ENCODE measurements at places on chromosomes 1 and 21.

DNA sequence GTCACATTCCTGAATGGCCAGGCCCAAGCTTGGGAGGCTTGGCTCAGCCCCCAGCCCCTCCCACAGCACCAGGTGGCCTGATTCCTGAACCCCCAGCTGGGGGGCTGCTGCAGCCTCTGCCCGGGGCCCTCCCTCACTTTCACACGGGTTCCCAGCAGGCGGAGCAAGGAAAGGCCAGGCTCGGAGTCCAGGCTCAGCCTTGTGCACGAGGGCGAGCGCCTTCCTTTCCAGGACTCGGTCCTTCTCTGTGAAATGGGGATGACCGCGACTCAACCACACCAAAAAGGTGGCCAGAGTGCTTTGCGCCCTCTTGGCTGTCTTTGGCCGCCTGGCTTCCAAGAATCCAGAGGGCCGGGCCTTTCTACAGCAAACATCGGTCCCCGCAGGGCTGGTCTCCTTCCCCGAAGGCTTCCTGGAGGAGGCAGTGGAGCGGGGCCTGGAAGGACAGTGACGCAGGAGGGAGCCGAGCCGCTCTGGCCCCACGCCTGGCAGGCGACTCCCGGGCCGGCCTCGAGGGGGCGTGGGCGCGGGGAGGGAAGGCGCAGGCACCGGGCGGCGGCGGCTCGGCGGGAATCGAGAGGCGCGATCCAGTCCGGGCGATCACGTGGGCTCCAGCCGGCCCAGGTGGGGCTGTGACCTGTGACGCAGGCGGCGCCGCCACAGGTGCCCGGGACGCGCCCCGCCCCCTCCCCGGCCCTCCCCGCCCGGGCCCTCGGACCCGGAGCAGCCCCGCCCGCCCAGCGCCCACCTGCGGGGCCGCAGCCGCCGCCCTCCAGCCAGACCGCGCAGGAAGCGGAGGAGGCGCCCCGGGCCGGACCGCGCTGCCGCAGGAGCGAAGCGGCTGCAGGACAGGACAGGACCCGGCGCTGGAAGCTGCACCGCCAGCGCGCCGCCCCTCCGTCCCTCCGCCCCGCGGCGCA lies at the start of gene ARHGEF16:
ARHGEF16 (plus strand) TSS at position 775 of the 920 bp plus-strand sequence. CDS start 8,420 bp downstream, outside the sequence.
- no peak for DNase-seq

DNA sequence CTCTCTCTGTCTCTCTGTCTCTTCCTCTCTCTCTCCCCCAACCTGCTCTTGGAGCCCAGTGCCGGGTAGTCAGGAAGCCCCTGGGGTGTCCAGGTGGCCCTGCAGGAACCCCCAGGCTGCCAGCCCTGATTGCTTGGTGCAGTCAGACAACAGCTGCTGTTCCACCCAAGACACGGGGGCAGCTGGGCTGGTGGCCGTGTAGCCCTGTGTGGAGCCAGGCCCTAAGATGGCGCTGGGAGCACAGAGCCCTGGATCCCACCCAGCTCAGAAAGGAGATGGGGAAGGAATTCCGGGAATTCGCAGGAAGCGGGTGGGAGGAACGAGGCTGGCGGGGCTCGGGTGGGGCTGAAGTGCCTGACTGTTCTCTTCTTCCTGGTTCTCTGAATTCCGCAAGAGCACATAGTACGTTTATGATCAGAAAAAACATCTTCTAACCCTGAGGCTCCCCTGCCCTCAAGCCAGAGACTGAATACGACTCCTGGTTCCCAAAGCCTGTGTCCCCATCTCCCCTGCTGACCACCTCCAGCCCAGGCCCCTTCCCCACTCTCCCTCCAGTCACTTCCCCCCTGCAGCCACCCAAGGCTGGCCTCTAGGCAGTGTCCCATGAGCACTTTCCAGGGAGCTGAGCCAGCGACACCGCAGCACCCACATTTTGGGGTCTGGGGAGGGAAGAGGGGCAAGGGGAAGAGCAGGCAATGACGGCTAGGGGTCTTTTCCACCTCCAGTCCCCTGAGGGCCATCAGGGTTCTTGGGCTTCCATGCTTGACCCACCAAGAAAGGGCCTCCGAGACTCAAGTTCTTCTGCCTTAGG lies 55.0 kb downstream of the WNT9A start:
- no peak for DNase-seq

- DNase-seq: no peak
Measured at GRCh38 chr1:27436204-27437159, 44.1 kb downstream of the GPR3 start.

- no peak for DNase-seq
Measured at GRCh38 chr1:186518822-186519381, 58.0 kb upstream of the PDC start.

- no peak for DNase-seq
Measured at GRCh38 chr21:42746593-42747275, 93.3 kb downstream of the PDE9A start.

DNA sequence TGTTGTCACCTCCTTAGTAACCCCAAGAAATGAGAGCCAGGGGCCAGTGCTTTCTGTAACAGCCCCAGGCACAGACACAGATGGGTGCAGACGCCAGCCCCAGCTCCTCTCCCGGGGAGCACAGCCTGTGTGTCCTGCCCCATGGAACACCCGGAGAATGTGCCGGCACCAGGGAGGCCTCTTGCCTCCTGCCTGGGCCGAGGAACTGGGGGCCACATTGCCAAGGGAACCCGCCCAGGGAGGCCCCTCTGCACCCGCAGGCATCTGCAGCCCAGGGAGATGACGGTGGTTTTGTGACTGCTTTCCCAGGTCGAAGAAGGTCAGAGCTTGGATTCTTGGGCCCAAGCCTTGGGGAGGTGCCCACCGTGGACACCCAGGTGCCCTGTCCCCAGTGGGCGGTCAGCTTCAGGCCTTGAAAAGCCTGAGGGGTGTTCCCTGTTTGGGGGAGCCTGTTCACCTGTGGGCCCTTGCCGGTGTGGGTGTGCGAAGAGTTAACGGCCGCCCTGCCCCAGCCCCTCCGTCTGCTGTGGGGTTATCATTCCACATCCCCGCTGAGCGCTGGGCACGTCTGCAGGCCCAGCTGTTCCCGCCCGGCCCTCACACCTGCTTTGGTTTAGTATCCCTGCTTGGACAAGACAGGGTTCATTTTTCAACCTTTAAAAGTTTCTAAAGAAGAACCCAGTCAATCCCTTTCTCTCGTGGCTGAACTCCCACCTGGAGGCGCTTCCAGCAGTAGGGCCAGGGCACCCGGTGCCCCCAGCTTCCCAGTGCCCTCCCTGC lies 62.5 kb downstream of the MORN1 start:
- no peak for DNase-seq

DNA sequence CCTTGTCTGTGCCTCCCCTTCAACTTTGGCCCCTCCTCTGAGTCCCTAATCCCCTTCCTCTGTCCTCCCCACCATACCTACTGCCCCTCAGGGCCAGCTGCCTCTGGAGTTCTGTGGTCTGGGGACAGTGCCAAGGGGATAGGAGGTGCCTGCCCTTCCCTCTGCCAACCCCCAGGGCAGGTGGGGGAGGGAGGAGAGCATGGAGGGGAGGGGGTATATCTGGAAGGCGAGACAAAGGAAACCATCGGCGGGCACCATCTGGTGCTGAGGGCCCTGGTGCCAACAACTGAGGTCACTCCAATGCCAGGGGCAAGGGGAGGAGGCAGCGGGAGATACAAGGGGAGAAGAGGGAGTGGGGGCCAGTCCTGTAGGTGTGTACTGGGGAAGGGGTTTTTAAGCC lies 9.6 kb downstream of the RAB25 start:
- DNase-seq: no peak

- DNase-seq: no peak
Measured at GRCh38 chr1:212664409-212665199, 35.0 kb downstream of the BATF3 start.

GRCh38 chr1:22739648-22740385 lies 29.2 kb downstream of the EPHB2 start:
- DNase-seq: no peak

- DNase-seq: no peak
Measured at GRCh38 chr1:78577257-78578100, 42.8 kb upstream of the IFI44L start.

GRCh38 chr1:41479808-41480160 lies 4.7 kb downstream of the EDN2 start:
- no peak for DNase-seq

GRCh38 chr1:43776043-43776761 lies 68.9 kb downstream of the ST3GAL3 start:
- no peak for DNase-seq

GRCh38 chr21:36630485-36631206 lies 68.3 kb upstream of the SIM2 start:
- DNase-seq: peak; percentile 73

- no peak for DNase-seq
Measured at GRCh38 chr1:79859212-79859948, 852.9 kb upstream of the ADGRL4 start.

- peak; percentile 92 for DNase-seq
Measured at GRCh38 chr1:159936273-159936904, 9.0 kb downstream of the IGSF9 start.

DNA sequence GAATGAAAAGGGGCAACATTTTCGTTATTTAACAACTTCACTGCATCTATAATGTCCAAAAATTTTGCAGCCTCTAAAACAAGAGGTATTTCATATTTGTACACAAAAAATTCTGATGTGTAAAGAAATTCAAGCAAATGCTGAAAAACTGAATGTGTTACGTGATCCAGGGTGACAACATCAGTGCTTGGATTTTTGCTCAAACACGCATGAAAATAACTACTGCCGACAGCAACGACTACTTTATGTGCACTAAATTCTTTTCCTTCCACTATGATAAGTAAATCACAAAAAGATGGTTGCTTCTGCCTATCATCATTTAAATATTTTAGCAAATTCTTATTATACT lies 53.4 kb upstream of the ASPM start:
- no peak for DNase-seq

- DNase-seq: no peak
Measured at GRCh38 chr1:30609336-30609998, 113.9 kb downstream of the MATN1 start.

GRCh38 chr1:216045400-216045799 lies 377.8 kb downstream of the USH2A start:
- no peak for DNase-seq

DNA sequence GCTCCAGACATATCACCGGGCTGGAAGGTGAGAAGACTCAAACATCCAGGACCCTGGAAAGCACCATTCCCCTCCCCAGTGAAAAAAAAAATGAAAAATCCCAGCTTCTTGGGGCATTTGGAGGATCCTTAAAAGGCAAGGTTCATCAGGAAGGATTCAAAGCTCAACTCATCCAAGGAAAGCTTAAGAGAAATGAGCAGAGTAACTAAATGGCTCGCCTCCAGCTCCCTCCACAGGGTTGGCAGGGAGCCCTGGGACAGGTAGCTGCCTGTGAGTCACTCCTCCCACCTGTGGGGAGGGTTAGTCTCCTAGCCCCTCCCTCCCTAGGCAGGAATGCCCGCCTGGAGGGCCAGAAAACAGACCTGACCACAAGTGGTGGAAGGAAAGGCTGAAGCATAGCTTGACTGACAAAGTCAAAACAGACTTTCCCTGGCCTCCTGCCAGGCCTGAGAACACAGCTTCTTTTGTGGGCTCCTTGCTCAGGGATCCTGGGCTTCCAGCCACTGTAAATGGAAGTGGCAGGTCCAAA lies 712 bp upstream of the LAMB3 start:
- DNase-seq: peak; percentile 52

All from stimulated activated CD4-positive, alpha-beta T cell treated with anti-CD3 and anti-CD28 coated beads, Interleukin-2, amount 100 ng/mL, for 48 hours (primary cell).